ENCODE measurements at places on chromosomes 7 and 10.

DNA sequence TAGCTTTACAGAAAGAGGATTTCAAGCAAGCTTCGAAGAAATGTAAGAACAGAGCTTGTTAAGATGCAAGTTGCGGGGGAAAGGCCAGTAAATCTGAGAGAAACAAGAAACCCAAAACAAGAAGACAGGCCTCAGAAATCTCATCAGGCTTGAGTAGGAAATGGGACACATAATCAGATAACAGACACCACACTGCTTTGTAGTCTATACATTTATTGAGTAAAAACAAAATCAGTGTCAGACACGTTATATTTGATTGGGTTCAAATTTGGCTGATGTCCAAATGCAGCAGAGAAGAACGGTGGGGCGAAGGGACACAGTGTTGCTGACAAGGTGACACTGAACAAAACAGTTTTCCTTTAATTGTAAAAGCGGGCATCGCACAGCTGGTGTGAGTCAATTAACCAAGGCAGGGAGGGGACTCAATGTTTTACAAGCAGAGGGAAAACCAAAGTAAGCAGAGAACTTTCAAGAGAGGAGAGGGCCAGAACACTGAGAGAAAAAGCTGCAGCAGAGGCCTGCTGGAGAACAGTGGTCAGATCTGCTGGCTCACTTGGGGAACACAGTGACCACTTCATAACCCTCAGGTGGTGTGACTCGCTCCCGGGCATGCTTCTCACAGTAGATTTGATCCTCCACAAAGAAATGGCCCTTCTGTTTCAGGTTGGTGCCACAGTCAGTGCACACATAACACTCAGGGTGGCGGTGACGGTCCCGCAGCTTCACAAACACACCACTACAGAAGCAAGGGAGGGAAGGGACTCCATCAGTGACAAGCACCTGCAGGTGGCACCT, 43.5 kb downstream of the ACSM6 start:
- DNase-seq, result no peak

GRCh38 chr7:83983606-83984005, 211.0 kb downstream of the SEMA3A start:
- DNase-seq, result no peak

- DNase-seq, result no peak
Measured at GRCh38 chr7:4185721-4186512, 496.2 kb upstream of the FOXK1 start.

DNA sequence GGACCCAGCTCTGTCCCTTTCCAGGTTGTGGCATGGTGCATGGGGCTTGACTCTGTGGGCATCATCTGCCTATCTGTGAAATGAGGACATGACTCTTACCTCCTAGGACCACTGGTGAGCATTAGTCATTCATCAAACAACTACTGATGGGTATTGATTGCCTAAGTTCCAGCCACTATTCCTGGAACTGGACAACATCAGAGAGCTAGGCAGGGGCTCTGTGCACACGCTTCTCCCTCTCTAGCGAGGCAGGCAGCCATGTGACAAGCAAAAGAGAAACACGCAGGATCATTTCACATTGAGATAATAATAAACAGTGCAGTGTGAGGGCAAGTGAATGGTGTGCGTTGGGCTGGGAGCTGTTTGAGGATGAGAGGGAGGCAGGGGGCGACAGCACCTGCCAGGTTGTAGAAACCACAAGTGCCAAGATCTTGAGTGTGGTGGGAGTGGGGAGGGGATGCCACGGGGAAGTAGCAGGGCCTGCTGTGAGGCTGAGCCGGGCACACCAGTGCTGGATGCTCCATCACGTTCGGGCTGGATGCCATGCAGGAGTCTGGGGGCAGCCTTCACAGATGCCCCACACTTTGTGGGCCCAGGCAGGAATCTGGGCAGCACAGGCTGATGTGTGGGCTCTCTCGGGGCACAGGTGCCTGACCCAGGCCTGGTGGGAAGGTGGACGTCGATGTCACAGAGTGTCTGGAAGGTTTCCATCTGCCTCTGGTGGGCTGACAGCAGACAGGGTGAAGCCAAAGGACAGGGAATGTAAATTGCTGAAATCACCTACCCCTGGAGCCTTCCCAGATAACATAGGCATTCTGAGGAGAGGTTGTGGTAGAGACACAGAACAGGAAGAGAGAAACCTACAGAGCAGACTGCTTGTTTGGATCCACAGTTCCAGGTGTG, 405.5 kb downstream of the RPS24 start:
- no peak for DNase-seq

Data from KBM-7 (cell line).